Type B pancreatic cell (in vitro differentiated cells): ENCODE measurements at places on chromosomes 1 and 21.

DNA sequence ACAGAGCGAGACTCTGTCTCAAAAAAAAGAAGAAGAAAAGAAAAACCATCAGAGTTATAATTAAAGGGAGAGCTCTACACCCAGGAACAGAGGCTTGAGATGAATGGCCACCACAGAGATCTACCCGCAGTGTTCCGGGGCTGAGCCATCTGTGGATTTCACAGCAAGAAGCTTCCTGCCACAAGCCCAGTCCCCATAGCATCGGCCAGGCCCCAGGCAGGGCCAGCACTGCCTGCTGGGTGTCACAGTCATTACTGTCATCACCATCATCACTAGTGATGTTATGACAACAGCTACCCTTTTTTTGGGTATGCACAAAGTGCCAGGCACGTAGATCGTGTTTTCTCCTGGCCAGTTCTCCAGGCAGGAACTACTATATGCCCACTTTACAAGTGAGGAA lies 111.6 kb upstream of the VAMP3 start:
- DNase-seq, result no peak

DNA sequence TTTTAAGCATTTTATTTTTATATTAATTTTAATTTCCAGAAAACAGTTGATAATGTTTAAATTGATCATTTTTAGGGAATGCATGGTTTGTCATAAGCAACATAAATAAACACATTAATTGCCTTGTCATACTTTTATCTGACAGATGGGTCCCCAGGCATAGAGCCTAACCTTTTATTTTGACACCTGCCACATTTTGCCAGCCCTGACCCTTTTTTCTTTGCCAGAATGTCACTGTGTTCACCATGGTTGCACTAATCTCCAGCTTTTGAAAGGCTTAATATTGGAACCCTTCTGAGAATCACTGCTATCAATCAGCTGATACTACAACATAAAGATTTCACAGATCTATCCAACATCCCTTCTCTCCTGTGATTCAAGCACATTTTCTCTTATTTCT lies 56.0 kb upstream of the DPYD start:
- no peak for DNase-seq

DNA sequence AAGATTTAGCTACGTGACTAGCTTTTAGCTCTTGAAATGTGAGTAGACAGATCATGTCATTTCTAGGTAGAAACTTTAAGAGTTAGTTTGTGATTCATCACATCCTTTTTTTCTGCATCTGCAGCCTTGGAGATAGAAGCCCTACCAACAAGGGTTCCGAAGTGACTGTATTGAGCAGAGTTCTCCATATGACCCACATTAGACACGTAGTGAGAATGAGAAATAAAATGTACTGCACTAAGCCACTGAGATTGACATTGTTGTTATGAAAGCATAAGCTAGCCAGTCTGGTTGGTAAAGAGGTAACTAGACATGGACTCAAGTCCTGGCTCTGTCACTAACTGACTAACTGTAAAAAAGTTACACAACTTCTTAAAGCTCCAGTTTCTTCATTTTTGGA lies 296.1 kb downstream of the PDE4B start:
- no peak for DNase-seq

DNA sequence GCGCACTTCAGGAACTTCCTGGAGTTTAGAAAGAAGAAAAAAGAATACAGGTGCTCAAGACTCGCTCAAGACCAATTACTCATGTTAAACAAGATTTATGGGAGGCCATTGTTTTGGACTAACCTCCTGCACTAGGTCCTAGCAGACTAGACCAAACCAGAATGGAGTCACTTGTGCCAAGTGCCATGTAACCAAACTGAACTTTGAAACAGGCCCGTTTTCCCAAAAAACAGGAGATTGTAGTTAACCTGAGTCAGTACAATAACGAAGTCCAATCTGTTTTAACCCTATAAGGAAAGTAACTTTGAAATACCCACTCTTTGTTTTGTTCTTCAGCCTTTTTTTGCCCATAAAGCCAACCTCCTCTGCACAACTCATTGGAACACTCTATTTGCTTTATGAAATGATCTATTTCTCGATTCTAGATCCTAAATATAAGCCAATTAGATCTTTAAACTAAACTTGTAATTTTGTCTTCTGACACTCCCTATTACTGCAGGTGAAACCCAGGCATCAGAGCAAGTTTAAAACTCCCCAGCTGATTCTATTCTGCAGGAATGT lies 695 bp upstream of the NTPCR start:
- DNase-seq, result no peak

DNA sequence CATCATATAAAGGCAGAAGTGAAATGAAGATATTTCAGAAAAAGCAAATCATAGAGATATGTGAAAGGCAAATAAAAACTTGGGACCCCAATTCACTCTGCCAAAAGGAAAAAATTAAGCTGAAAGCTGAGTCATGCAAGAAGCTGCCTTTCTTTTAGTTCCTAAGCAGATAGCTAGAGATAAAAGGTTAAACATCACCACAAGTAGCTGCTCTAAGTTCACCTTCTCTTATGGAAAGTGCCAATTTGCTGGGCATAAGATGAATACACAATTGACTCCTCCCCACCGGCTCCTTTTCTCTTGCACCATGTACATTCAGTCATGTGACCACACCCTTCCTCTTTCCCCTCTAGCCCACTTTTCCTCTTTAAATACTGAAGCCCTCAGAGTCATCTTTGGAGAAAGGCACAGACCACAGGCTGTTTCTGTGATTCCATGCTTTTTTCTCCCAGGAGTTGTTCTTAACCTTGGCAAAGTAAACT lies 5.4 kb upstream of the SUMO3 start:
- no peak for DNase-seq

DNA sequence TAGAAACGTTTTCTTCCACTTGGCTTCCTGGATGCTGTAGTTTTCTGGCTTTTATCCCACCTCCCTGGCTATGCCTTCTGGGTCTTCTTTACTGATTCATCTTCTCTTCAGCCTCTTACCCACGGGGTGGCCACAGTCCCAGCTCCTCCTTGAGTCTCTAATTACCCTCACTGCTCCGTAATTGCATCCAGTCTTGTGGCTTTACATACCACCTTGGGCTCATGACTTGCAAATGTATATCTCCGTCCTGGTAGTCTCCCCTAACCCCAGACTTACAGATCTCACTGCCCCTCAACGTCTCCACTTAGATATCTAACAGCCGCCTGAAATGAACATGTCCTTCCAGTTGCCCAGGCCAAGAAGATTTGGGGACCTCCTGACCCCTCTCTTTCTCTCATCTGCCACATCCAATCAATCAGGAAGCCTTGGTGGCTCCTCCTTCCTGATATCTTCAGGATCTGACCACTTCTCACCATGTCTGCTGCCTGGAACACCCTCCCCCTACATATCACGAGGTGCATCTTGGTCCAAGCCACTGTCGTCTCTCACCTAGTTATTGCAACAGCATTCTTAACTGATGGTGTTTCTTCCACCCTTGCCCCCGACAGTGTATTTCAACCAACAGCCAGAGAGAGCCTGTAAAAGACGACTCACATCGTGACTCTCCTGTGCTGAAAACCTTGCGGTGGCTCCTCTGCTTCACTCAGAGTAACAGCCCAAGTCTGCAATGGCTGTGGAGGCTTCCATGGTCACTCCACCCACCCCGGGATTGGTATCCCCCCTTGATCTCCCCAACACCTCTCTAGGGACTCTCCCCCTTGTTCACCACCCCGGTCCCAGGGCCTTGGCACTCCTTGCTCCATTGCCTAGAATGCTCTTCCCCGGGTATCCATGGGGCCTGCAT lies 219.0 kb upstream of the POU3F1 start:
- no peak for DNase-seq

DNA sequence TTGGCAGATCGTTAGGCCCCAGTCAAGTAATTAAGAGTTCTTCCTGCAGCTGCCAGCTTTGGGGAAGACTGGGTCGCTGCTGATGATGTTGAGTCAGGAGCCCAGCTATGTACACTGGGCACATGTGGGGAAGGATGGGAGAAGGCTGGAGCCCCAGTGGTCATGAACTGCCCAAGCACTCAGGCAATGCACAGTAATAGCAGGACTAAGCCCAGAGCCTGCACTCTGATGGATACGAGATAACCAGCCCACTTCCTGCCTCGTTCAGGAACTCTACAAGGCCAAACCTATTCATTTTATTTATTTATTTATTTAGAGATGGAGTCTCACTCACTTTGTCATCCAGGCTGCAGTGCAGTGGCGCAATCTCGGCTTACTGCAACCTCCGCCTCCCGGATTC lies 81.1 kb upstream of the BTG3 start:
- DNase-seq, result no peak

GRCh38 chr1:92511541-92511940 lies 24.8 kb upstream of the GFI1 start:
- DNase-seq, result no peak

DNA sequence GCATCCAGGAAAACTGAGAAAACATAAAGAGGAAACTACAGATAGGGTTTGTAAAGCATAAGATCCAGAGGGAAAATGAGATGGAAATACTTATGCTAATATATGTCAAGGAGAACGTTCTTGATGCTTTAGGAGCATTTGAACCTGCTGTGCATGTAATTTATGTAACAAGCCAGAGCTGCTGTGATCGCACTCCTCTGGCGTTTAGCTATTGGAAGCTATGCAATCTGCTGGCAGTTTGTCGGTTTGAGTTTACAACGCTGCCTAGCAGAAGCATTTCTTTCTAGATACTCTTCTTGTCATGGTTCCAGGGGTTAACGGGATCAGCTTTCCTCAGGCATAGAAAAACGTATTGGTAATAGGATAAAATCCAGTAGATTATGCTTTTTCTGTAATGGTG lies 182.7 kb downstream of the KCNH1 start:
- DNase-seq, result no peak

- DNase-seq, result no peak
Observed at GRCh38 chr1:244963231-244963826, 99.0 kb upstream of the HNRNPU start.

GRCh38 chr1:20913242-20913641 lies 126.1 kb upstream of the HP1BP3 start:
- no peak for DNase-seq

DNA sequence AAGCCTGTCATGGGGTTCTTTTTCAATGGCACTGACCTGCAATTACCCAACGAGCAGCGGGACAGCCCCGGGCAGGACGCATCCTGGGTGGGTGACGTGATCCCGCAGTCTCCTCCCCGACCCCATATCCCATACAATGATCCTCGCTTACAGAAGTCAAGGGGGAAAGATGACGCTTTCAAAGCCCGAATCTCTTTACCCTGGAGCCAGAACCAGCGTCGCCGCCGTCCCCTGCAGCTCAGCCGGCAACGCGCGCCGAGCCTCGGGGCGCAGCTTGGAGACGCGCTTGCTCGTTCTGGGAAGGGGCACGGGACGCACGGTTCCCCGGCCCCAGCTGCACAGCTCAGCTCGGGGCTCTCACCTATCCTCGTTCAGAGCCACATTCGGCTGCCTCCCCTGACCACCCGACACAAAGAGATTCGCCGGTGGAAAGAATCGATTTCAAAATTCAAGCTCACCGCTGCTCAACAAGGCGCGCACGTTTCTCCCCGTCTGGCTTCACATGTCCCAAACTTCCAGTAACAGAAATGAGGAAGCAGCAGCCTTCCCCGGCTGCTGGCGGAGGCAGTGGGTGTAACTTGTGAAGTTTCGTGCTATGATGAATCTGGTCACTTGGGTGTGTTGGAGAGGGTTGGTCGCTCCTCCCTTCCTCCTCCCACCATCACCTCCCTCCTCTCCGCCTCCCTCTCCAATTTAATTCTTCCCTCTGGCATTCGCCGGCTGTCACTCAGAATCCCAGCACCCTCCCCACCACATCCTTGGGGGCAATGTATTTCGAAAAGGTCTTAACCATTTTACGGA lies at the start of gene TIAM1:
TSS of gene TIAM1 (minus strand) at position 582 of the 801 bp plus-strand sequence. CDS start 77,289 bp downstream, outside the sequence.
- DNase-seq, result no peak

GRCh38 chr21:46423546-46424038 lies 35.1 kb upstream of the DIP2A start:
- DNase-seq, result no peak

DNA sequence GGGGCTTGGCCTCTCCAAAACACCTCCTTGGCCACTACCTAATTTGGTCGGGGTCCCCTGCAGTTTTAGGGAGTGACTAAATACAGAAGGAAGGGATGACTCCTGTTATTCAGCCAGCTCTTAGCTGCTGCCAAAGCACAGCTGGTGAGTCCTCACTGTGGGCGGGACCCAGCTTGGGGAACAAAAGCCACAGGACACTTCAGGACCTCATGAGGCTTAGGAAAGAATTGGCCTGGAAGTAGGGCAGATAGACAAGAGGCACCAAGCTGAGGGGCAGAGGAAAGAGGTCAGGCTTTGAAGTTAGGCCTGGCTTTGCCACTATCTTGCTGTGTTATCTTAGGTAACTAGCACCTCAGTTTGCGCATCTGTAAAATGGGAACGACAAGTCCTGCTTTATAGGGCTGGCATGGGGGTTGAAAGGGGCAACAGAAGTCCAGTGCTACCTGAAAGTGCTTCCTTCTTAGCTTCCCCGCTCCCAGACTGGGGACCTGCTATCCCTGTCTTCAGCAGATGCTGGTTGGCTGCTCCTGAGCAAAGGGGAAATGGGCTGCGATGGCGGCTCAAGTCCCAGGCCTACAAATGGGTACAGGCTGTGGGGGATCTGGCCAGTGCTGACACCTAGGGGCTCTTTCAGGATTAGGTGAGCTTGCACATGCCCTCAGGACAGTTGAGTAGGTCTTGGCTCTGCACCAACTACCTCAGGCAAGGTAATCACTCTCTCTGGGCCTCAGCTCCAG lies 15.7 kb downstream of the IFI6 start:
- no peak for DNase-seq

GRCh38 chr1:234731569-234732085 lies 121.6 kb upstream of the IRF2BP2 start:
- DNase-seq, result no peak

DNA sequence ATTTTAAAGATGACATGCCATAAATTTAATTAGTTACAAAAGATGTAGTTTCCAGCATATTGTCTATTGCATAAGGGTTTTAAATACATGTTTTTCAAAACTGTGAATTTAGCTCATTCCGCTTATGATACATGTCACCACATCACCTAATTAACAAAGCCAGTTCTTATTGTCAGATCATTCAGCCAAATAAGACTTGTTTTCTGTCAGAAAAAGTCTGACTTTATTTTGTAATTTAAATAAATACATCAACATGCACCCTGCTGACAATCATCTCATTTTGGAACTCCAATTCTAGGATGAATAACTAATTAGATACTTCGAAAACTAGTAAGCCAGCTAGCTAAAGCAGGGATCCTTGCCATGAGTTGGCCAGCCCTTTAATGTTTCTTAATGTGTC lies 110.9 kb upstream of the APP start:
- DNase-seq, result no peak

DNA sequence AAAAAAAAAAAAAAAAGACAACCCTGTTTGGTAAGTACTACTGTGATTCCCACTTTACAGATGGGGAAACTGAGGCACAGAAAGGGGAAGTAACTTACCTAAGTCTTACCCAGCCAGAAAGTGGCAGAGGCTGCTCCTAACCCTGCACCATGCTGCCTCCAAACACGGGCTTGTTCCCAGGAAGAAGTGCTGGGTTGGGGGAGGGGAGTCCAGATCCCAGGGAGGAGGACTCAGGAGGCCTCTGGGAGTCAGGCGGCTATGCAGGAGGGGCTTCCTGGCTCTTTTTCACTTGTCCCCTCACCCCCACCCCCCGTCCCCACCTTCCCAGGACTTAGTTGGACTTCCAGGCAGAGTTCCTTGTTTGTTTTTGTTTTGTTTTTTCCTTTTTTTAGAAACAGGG lies 23.9 kb downstream of the PIK3CD start:
- no peak for DNase-seq

- no peak for DNase-seq
Observed at GRCh38 chr1:74197255-74197654, 721 bp downstream of the LRRIQ3 start.

GRCh38 chr1:81950591-81951244 lies 150.0 kb downstream of the ADGRL2 start:
- DNase-seq, result no peak

GRCh38 chr1:103948526-103948925 lies 198.8 kb downstream of the AMY1C start:
- DNase-seq, result no peak
